Activated T-cell treated with anti-CD3 and anti-CD28 coated beads, Interleukin-2, amount 50 U/mL, for 4 hours (primary cell): ENCODE measurements at places on chromosomes 5 and 9. TPM values are rescaled to one million over a fixed set of nuclear protein-coding genes. Genes with fewer than 3 reads are reported as not detected.

GRCh38 chr9:133707763-133708245, 30.3 kb downstream of the SARDH start:
- no peak for DNase-seq

DNA sequence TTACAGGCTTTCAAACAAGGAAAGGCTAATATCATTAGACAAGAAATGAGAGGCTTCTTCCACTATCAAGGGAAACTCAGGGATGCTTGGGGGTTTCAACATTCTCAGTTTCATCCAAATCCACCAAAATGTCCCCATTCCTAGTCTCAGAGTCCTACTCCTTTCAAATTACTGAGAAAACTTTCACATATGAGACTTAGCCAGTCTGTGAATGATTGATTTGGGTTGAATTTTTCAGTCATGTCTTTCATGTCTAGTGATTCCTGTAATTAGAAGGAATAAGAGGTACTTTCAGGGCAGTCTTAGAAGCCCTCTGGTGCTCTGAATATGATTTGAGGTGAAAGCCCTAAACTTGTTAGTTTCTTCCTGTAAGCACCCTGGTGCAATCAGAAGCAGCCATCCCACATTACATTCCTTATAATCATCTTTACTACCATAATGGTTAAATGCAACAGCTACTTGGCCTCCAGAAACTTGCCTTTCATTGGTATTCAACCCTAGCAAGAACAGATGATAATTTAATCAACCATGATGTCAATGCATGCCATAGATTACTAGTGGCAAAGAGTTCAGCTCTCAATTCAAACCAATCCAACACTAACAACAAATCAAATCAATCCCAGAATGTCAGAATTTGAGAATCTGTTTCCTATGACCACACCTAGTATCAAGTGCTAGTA, 50.7 kb upstream of the RIC1 start:
- DNase-seq = no peak

GRCh38 chr9:33437898-33438297, 9.5 kb downstream of the AQP3 start:
- no peak for DNase-seq

- no peak for DNase-seq
These were observed 780 bp downstream of the CDC37L1 start for GRCh38 chr9:4680173-4680525.

The ZDHHC12 gene
- total RNA-seq = 41.7 TPM

DNA sequence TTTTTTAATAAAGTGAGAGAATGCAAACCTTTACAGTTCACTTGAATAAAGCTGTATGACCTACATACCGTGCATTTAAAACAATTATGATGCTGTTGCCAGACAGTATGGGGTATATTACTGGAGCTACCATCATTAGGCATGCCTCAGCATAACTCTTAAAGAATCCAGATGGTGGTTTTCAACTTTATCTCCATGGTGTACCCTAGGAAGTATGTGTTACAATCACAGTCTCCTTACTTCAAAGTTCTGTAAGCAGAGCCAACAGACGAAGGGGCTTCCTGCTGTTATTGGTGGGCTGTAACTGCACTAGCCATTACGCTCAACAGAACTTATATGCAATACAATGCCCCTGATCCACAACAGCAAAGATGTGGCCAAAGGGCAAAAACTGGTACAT, 803.3 kb downstream of the DTWD2 start:
- DNase-seq = no peak

GRCh38 chr5:33934176-33934575, 2.0 kb upstream of the RXFP3 start:
- no peak for DNase-seq

The CCDC192 gene
- total RNA-seq = not detected
